ENCODE measurements at places on chromosomes 5 and 9. TPM values are rescaled to one million over a fixed set of nuclear protein-coding genes. Genes with fewer than 3 reads are reported as not detected.

DNA sequence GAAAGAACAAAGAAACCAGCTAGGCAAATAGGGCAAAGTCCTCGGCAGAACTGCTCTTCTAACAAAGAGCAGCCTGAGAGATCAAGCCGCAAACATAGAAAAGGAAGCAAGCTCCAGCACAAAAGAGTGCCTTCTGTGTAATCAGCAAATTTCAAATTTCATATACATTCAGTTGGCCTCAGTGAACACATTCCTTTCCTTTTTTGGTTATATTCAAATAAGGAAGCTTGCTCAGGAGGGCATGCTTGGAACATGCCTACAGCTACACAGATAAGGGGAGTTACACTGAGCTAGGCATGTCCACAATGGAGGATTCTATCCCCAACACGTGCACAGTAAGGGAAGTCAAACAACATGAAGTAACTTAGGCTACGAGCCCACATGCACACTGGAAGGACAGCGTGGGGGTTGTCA, 23.4 kb downstream of the IL33 start:
- DNase-seq = no peak

DNA sequence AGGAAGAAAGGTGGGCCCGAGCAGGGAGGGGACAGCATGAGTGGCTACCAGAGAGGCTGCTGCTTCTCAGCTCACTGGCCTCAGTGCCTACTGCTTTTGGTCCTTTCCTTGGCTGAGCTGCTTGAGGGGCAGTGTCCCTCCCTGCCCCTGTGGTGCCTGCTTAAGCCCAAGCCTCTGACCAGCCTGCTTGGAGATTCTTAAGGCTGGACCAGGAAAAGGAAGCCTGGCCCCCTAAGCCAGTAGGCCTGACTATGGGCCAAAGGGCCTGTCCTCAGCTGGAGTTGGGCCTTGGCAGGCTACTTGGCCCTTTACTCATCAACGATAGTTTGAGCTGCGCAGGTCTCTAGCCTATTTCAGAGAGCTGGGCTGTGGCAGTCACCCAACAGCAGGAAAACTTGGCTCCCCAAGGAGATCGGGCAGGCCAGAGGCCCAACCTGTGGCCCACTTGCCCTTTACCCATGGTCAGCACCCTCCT, 24.9 kb downstream of the TCF7 start:
- DNase-seq = no peak

- DNase-seq = no peak
Measured at GRCh38 chr9:27888661-27889295, 315.5 kb upstream of the C9orf72 start.

DNA sequence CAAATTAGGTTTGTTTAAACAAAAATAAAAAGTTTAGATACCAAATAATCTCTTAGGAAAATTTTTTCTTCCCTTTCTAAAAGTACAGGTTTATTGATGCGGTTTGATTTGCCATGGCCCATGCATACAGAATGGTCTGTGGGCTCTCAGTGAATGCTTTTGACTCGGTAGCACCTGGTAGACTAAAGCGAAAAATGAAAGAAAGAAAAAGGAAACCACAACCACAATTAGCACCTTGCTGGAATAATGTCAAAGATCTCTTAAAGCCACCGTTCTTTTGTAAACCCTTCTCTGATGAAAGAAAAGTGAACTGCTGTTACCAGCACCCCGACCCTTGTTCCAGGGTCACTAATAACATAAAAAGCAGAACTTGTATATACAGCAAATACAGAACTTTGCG, 157.9 kb downstream of the NFIB start:
- DNase-seq = no peak

SLC45A2 gene
- total RNA-seq = 1.2 TPM

F12 gene
- 3.3 TPM for total RNA-seq

CDKN2B gene
- total RNA-seq = 0.09 TPM

Data from cerebellum (tissue), 4 donors.